ENCODE measurements at places on chromosomes 7 and 10.

- peak; percentile 32 for DNase-seq
Observed at GRCh38 chr7:50781381-50782293, 1.1 kb downstream of the GRB10 start.

GRCh38 chr10:128056303-128057050, 69.7 kb downstream of the MKI67 start:
- DNase-seq: no peak

GRCh38 chr10:12269056-12269455, 73.1 kb downstream of the CDC123 start:
- DNase-seq: no peak

- no peak for DNase-seq
Observed at GRCh38 chr7:924541-925231, 29.8 kb downstream of the ADAP1 start.

DNA sequence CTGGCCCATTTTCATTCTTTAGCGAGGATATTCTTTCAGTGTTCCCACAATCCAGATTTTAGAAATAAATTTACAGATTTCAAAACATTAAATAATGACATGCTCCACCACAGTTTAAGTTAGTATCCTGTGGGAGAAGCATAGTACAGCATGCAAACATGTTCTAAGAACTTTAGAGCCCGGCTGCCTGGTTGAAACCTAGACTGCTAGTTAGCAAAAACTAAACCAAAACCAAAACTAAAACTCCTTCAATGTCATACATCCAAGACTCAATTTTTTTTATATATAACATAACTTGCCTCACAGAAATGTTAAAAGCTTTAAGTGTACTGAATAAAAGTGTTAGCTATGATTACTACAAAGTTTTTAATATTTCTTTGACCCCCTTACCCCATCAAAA, 17.0 kb downstream of the TRA2A start:
- no peak for DNase-seq

GRCh38 chr7:95658676-95659075, 62.4 kb upstream of the PDK4 start:
- no peak for DNase-seq

GRCh38 chr7:1318661-1319060, 86.0 kb downstream of the UNCX start:
- DNase-seq: no peak

DNA sequence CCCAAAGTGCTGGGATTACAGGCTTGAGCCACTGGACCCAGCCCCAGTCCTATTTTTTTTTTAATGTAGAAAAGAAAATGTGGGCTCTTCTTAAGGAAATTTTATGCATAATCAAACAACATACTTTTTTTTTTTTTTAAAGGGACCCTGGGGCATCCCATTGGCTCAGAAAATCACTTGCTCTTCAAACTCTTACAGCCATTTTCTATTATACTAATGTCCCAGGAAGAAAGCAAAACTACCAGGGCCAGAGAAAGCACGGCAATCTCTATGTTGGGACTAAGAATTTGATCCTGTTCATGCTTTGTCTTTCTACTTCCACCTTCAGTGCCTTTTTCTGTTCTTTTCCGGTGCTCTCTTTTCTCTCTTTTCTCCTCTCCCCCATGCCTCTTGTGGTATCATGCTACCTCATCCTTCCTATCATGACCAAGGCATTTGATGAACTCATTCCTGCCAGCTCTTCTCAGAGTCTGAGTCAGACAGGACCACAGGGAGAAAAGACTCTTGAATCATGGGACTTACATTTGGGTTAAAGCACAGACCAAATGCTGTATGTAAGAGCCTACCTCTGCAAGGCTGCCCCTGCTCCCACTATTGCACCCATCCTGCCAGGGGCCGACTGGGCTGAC, 76.4 kb upstream of the CCNY start:
- no peak for DNase-seq

- DNase-seq: no peak
Observed at GRCh38 chr7:100667331-100668068, 6.0 kb upstream of the GNB2 start.

DNA sequence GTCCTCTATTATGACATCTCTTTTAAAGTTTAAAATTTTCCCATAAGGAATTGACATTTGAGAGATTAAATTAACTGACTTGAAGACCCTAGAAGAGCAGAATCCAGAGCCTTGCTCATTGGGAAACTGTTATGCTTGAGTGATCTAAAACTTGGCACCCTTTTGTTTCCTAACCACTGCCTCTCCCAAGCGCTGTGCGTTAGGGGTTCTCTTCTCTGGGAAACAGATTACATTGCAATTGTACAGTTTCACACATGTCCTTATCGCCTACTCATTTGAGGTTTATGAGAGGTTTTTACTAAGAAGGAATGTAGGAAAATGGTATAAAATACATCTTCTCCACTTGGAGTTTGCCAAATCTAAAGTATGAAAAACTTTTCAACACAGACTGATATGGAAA, 126.8 kb upstream of the AMPH start:
- DNase-seq: no peak

DNA sequence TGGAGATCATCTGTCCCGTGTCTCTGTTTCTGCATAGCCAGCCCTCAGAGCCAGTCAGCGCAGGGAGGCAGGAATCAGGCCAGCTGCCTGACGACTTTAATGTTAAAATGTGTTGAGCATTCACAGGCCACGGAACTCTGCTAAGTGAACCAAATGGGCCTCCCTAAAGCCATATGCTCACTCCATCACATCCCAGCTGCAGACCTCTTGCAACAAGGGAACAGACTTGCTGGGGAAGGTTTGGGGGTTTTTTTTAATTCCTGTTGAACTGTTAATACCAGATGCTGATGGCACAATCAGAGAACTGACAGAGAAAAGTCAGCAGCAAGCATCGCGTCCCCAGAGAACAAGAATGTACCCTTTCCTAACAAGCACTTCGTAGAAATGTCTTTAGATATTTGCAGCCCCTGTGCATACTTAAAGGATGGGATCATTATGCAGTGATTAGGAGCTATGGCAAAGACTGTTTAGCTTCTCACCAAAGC, 900.4 kb upstream of the AUTS2 start:
- DNase-seq: no peak

GRCh38 chr10:90064295-90064694, 362.9 kb downstream of the KIF20B start:
- DNase-seq: no peak

DNA sequence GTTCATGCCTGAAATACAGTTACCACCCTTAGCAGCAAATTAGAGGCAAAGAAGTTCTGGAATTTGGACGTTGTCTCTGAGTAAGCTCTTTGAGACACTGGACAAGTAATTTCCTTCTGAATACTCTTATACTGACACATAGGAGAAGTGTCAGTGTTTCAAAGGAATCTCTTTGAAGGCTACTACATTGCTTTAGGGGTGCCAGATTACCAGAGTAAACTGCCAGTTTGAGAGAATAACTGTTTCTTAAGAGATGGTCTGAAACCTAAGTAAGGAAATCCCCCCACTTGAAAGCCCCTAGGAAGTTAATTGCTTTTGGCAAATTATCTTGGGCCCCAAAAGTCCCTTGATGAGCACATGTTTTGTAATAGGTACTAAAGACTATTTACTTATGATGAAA, 3.4 kb downstream of the FAS start:
- no peak for DNase-seq

DNA sequence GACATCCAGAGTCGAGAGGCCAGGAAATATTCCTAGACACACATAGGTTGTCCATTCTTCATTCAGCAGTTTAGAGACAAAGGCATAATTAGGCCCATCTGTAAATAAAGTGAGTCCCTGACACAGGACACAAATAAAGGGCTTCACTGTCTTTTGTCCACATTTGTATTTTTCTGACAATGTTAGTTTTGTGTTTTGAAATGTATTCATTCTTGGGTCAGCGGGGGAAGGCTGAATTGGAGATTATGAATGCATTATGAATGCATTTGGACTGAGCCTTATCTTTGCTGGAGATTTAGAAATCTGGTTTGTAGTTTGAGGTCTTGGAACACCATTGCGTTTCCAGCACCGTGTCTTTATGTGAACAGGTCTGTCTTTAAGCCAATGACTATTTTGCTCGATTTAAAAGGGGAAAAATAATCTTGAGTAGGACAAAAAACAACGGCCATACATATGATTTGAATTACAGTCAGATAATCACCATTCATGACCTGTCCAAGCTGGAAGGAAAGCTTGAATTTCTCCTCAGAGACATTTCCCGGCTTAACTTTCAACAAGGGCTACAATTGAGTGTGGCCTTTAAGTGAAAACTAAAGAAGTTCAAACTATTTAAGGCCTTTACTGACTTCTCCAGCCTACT, 334.8 kb downstream of the WDR11 start:
- no peak for DNase-seq

- DNase-seq: no peak
Observed at GRCh38 chr10:71694567-71694968, 25.0 kb downstream of the C10orf105 start.

- no peak for DNase-seq
Observed at GRCh38 chr10:49600046-49600445, 10.1 kb upstream of the SLC18A3 start.

DNA sequence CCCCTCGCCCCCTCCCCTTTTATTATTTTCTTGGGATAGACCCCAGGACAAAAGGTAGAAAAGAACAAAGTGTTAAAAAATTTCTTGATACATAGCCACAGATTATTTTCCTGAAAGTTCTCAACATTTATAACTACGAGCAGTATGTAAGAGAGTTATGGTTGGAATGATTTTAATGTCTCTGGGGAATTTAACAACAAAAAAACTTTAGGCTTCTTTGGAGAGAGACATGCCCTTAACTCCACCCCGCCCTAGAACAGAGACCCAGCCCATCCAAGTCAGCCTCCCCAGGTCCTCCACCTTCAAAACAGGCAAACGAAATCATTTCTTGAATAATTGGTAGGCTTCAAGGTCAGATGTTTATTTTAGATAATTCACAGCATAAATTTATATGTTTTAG, 97.1 kb downstream of the TCF7L2 start:
- no peak for DNase-seq

DNA sequence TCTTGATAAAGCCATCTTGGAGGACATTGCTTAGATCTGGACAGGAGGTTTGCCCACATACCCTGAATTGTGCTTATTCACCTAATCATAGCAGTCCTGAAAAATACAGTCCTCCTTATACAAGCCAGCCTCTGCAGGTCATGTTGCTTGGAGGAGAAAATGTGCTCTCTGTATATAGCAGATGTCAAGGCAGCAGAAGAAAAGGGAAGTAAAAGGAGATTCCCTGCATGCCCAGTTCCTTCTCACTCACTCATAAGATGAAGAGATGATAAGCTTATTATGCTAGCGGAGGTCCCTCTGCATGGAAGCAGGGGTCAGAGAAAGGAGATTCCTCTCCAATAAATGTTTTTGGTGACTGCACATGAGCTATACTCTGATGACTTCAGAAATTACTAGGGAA, 458.8 kb upstream of the ZMIZ1 start:
- no peak for DNase-seq

- DNase-seq: no peak
Observed at GRCh38 chr7:155306673-155307470, 9.2 kb downstream of the INSIG1 start.

- no peak for DNase-seq
Observed at GRCh38 chr7:28018446-28018845, 162.1 kb downstream of the JAZF1 start.

DNA sequence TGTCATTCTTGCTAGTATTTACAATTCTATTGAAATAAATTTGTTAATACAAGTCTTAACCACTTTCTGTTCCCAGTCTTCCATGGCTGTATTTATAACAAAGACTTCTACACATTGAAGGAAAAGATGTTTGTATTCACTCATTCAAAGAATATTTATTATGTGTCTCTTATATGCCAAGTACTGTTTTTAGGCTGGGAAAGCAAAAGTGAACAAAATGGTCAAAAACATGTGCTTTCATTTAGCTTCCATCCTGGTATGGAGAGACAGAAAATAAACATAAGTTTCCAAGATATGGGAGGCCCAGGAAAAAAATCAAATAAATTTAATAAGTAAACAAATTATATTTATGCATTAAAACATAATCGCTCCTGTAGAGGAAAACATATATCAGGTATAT, 22.9 kb downstream of the CPED1 start:
- no peak for DNase-seq

- no peak for DNase-seq
Observed at GRCh38 chr7:111516612-111517011, 45.7 kb downstream of the IMMP2L start.

GRCh38 chr10:30576641-30577040, 52.9 kb downstream of the LYZL2 start:
- no peak for DNase-seq

- DNase-seq: no peak
Observed at GRCh38 chr7:67616517-67616916, 619.9 kb downstream of the TYW1 start.

- no peak for DNase-seq
Observed at GRCh38 chr10:4351723-4352413, 474.1 kb upstream of the AKR1E2 start.

- no peak for DNase-seq
Observed at GRCh38 chr7:38625866-38626265, 5.3 kb downstream of the AMPH start.

DNA sequence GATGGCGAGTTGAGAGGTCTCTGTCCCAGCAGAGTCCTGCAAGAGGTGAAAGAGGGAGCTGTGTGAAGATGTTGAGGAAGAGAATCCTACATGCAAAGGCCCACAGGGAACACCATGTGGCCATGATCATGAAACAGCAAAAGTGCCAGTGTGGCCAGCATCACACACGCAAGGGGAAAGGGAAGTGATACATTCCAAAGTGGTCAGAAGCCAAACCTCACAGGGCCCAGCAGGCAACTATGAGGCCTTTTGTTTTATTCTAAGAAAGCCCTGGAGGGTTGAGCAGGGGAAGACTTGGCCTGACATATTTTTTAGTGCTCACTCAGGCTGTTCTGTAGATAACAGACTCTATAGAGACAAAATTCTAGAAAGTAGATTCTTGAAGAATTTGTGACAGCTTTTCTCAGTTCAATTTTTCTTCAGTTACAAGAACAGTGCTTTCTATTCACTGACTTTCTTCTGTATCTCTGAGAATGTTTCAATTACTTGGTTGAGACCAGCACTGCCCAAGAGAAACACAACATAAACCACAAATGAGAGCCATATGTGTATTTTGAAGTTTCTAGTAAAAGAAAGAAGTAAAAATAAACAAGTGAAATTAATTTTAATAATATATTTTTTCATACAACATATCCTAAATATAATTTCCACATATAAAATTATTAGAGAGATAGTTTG, 82.3 kb downstream of the HTR7 start:
- DNase-seq: no peak

DNA sequence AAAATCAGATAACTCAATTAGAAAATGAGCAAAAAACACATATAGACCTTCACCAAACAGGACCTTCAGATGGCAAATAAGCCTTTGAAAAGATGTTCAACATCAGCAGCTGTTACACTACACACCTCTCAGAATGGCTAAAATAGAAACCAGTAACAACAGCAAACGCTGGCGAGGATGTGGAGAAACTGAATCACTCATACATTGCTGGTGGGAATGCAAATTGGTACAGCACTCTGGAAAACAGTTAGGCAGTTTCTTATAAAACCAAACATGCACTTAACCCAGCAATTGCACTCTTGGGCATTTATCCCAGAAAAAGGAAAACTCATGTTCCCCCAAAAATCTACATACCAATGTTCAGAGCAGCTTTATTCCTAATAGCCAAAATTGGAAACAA, 37.7 kb upstream of the SMARCD3 start:
- no peak for DNase-seq

- DNase-seq: no peak
Observed at GRCh38 chr10:24822590-24822989, 98.9 kb upstream of the ARHGAP21 start.

- DNase-seq: no peak
Observed at GRCh38 chr10:109959259-109960145, 36.2 kb upstream of the XPNPEP1 start.
